ENCODE measurements at places on chromosomes 5 and 9.

GRCh38 chr9:111016016-111016415 lies 22.3 kb downstream of the LPAR1 start:
- DNase-seq, result no peak

DNA sequence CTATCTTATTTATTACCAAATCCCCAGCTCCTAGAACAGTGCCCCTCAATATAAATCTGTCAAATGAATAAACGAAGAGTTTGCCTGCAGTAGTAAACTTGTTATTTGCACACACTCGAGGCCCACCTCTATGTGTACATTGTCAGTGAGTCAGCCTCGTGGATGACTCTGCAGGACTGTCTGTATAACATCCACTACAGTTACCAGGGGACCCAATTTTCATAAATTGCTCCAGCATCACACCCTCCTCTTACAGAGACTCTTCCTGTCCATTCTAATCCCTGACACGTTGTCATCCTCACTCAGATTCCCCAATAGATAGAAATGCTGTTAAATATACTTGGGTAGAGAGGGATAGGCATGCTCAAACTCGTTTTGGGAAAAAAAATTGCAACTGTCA lies 478.5 kb downstream of the RAB3C start:
- no peak for DNase-seq

DNA sequence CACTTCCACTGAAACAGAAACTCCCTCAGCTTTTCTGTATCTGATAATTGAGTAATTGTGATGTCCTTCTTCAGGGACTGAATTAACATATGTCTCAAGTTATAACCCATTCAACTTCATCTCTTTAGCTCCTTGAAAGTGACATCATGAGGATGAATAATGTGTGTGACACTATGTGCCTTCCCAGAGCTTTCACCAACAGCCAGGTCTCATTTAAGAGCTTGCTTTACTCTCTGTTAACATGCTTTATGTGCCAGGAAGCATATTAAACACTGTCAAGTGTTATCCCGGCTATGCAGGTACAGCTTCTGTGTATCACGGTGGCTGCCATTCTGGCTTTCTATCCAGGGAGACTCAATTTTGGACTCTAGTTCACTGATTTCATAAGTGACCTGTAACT lies 799.9 kb downstream of the CDH12 start:
- peak; percentile 1 for DNase-seq

DNA sequence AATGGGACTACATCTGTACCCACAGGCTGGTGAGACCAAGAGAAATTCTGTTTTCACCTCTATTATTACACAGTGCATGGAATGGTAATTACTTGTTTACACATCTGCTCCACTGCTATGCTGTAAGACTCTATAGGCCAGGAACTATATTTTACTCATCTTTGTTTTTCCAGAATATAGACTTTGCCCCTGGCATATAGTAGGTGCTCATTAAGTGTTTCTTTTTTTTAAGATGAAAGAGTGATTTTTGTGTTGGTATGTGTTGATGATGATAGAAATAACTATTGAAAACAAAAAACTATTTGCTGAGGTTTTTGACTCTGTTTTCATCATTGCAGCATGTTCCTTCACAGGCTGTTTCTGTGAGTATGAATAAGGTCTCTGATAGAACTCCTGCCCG lies 294.7 kb downstream of the CSNK1G3 start:
- DNase-seq, result no peak

GRCh38 chr5:137142346-137142745 lies 356.8 kb downstream of the SPOCK1 start:
- DNase-seq, result peak; percentile 47

DNA sequence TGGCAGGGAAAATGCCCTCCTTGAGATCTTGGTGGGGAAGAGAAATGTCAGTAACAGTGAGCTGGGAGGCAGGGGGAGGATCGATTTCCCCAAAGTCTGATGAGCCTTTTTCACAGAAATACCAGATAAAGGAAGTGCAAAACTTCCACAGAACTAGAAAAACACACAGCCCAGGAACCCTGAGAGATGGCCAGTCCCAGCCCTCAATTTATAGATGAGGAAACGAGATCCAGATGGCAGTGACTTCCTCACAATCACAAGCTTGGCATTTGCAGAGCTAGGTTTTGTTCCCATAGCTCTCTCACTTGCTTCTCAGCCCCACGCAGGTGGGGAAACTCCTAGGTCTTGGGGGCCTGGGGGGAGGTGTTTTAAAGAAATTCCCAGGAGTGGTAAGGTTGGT lies 3.8 kb upstream of the GGTA1 start:
- DNase-seq, result no peak

DNA sequence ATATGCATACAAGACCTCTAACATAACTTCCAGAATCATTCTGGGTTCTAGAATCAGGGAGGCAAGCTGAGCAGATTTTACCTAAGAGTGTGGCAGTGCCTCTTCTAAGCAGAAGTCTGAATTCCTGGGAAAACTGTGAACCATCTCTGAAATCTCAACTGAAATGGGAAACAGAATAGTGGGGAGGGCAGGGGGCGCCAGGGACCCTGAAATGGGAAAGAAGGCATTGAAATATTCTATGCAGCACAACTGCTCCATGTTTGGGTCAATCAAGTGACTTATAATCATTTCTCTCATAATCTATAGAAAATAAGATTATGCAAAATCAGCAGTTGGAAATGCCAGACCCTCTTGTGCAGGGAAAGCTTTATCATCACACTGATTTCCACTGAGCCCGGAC lies 156.1 kb downstream of the EBF1 start:
- no peak for DNase-seq

- DNase-seq, result no peak
Observed at GRCh38 chr5:9947944-9948343, 301.7 kb downstream of the ATPSCKMT start.

DNA sequence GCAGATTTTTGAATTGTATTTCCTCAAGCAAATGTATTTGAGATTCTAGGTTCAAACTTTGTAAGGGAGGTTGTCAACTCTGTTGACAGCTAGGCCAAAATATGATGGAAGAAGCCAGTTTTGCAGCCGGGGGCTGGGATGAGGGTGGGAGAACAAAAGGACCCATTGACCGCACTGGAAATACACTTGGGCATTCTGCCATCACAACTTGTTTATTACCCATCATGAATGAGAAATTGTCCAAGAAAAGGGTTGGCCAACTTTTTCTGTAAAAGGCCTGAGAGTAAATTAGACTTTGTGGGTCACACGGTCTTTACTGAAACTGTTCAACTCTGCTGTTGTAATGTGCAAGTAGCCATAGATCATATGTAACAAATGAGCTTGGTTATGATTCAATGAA lies 221.3 kb upstream of the KLF9 start:
- no peak for DNase-seq

DNA sequence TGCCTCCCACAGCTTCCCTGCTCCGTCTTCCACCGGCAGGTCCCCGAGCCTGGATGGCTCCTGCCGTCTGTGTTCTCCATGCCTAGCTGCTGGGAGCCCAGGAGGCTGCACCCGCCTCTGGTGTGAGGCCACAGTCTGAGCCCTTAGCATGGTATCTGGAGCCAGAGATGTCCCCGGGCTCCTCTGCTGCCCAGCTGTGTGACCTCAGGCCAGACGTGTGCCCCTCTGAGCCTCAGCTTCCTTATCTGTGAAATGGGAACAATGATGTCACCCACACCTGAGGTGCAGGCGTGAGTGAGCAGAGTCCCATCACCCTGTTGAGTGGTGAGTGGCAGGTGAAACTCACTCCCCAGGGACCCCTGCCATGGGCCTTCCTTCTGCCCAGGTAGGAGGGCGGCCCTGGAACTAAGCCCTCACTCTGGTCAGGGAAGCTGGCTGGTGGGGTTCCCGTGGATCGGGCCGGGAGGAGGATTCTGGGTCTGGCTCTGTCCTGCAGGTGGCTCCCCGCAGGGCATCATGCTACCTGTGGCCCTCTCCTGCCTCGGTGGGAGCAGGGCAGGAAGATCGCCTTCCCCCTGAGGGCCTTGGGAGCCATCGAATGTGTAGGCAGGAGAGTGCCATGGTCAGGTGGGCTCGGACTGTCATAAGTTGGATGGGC lies 239.0 kb downstream of the PBX3 start:
- no peak for DNase-seq

DNA sequence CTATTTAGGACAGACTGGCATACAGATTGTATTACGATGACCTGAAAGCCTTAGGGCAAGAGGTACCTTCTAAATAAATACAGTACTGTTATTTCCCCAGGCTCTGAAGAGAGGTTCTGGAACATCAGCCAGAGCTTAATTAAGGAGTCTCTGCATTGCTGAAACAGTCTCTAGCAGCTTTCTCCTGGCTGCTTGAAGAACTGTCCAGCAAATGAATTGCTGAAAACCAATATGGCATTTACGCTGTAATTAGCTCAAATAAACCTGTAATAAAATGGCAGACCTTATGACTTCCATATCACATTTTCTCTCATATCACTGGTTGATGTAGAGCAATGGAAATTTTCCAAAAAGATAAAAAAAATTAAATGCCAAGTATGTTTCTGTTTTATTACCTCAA lies 636.3 kb downstream of the GABRG2 start:
- DNase-seq, result no peak

Measured in NCI-H1436 (cell line).